Left kidney (tissue), 8 donors: ENCODE measurements at places on chromosomes 5 and 9. TPM values are rescaled to one million over a fixed set of nuclear protein-coding genes. Genes with fewer than 3 reads are reported as not detected.

Gene FSTL4
- polyA plus RNA-seq: 0.91 TPM

Gene ENTPD2
- polyA plus RNA-seq: 4.7 TPM

Gene CTXN3
- polyA plus RNA-seq: not detected

GRCh38 chr9:113931140-113931539, 55.0 kb downstream of the ZNF618 start:
- DNase-seq: no peak

DNA sequence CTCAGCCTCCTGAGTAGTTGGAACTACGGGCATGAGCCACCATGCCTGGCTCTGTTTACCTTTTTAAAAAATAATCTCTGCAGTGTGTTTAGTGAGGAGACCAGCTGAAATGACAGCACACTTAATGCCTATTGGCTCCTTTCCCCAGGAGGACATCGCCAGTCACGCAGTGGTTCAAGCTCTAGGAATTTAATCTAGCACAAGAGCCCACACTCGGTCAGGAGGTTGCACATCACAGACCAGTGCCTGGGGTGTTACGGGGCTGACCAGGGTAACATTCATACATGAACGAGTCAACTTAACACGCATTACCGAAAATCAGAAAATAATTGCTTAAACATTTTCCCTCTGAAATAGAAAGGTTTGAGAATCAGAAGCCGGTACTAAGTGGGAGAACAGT, 217.0 kb downstream of the GOLPH3 start:
- DNase-seq: no peak

DNA sequence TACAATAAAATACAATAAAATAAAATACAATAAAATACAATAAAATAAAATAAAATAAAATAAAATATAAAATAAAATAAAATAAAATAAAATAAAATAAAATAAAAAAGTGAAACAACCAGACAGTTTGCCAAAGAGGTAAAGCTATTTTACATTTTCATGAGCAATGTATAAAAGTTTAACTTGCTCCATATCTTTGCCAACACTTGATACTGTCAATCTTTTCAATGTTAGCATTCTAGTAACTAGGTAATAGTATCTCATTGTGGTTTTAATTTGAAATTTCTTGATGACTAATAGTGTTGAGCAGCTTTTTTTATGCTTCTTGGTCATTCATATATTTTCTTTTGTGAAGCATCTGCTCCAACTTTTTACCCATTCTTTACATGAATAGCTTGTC, 17.3 kb downstream of the TTC33 start:
- no peak for DNase-seq

DNA sequence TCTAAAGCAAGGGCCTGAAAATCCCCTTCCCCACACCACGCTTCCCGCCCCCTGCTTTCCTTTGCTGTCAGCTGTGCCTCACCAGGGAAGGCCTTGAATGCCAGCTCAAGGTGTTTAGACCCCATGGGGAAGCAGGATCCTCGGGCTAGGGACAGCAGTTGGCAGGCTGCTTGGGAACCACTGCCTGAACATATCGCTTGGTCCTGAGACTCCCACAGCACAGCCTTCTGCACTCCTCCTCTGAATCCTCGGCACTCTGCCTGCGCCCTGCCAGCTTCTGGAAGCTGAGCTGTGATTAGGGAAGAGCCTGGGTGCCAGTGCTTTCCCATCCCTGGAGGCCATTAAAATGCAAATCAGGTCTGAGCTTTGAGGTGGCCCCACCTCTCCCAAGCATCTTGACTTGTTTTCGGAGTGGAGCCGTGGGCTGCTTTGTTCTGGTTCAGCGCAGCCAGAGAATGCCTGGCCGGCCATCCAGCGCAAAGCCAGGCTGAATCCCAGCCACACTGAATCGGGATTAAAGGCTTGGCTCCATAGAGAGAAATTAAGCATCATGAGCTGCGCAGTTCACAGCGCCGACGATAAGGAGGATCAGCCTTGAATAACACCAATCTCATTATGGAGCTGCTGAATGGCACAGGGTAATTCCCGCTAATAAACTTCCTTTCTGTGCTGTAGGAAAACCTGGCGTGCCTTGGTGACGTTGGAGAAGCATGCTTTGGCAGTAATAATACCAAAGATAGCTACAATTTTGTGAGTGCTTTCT, 40.0 kb downstream of the AMBP start:
- DNase-seq: peak; percentile 66

- no peak for DNase-seq
These were observed 22.6 kb downstream of the CLPTM1L start for GRCh38 chr5:1322036-1322900.
